Mesendoderm (in vitro differentiated cells): ENCODE measurements at places on chromosomes 13 and 19.

- H3K4me3 ChIP-seq = no peak overlapping the region
- no peak for DNase-seq
- H3K27ac ChIP-seq = no peak overlapping the region
- H3K4me1 ChIP-seq = no peaks in the 10 kb centered on the region
Measured at GRCh38 chr19:13964776-13965175, 12.5 kb downstream of the DCAF15 start.

DNA sequence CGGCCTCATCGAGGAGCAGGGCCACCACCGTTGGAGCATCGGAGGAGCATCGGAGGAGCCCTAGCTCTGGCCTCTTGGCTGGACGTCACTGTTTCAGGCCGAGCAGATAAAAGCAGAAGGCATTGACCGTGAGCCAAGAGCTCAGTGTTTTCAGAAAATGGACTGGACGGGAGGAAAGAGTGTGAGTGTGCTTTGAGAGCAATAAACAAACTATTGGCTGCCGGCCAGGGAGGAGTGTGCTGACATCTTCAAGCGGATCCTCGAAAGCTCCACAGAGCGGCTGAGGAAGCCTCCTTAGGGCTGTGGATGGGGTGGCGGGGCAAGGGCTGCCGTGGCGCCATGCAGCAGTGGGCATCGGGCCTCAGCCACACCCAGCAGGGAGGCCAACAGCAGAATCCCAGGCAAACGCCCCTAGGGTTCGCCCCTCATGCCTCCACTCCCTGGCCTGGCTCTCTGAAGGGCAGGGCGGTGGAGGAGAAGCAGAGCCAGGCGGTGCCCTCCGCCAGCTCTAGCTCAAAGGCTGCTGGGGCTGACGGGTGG, 41.8 kb downstream of the IRS2 start:
- no peaks in the 10 kb centered on the region for H3K4me1 ChIP-seq
- H3K36me3 ChIP-seq = no peaks in the 10 kb centered on the region
- no peak overlapping the region for H3K4me3 ChIP-seq

DNA sequence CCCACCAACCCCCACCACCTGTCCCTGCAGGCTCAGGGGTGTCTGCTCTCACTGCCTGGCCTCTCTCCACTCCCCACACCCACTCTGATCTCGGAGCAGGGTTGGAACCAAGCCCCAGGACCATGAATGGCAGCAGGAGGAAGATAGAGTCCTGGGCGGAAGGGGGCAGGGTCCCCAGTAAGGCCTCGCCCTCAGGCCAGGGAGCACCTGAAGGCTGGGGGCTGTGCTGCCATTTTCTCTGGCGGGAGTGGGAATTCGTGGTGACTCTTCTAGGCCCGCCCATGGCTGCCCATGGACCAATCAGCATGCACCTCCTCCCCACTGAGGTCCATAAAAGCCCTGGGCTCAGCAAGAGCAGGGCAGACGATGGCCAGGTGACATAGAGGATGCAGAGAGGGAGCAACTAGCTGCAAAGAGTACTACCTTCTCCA, 25.0 kb downstream of the KBTBD6 start:
- H3K27ac ChIP-seq = no peak overlapping the region
- no peaks in the 10 kb centered on the region for H3K4me1 ChIP-seq
- peak; percentile 52 for DNase-seq

DNA sequence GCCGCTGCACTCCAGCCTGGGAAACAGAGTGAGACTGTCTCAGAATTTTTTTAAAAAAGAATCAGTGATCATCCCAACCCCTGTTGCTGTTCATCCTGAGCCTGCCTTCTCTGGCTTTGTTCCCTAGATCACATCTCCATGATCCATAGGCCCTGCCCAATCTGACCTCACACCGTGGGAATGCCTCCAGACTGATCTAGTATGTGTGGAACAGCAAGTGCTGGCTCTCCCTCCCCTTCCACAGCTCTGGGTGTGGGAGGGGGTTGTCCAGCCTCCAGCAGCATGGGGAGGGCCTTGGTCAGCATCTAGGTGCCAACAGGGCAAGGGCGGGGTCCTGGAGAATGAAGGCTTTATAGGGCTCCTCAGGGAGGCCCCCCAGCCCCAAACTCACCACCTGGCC, at the start of gene KLK2:
KLK2 (plus strand) TSS at position 384 of the 400 bp plus-strand sequence. CDS start 35 bp downstream, outside the sequence.
- H3K36me3 ChIP-seq = no peaks in the 10 kb centered on the region
- H3K27ac ChIP-seq = no peak within 1 kb of the TSS
- H3K4me3 ChIP-seq = no peak within 1 kb of the TSS
- H3K27me3 ChIP-seq = no peaks in the 10 kb centered on the region

DNA sequence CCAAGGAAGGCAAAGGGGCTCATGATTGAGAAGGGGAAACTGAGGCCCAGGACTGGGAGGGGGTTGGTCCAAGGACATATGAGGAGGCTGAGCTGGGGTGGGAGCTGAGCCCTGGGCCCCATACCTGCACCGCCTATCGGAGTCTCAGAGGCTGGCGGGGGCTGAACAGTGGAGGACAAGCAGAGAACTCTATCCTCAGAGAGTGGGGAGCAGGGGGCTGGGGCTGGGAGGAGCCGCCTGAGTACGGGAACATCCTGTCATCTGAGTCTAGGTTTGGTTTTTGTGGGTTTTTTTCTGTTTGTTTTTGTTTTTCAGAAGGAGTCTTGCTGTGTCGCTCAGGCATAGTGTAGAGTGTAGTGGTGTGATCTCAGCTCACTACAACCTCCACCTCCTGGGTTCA, 6.2 kb downstream of the ARRDC2 start:
- H3K4me3 ChIP-seq = no peak overlapping the region
- H3K27ac ChIP-seq = no peak overlapping the region
- no peaks in the 10 kb centered on the region for H3K4me1 ChIP-seq
- H3K36me3 ChIP-seq = no peaks in the 10 kb centered on the region

DNA sequence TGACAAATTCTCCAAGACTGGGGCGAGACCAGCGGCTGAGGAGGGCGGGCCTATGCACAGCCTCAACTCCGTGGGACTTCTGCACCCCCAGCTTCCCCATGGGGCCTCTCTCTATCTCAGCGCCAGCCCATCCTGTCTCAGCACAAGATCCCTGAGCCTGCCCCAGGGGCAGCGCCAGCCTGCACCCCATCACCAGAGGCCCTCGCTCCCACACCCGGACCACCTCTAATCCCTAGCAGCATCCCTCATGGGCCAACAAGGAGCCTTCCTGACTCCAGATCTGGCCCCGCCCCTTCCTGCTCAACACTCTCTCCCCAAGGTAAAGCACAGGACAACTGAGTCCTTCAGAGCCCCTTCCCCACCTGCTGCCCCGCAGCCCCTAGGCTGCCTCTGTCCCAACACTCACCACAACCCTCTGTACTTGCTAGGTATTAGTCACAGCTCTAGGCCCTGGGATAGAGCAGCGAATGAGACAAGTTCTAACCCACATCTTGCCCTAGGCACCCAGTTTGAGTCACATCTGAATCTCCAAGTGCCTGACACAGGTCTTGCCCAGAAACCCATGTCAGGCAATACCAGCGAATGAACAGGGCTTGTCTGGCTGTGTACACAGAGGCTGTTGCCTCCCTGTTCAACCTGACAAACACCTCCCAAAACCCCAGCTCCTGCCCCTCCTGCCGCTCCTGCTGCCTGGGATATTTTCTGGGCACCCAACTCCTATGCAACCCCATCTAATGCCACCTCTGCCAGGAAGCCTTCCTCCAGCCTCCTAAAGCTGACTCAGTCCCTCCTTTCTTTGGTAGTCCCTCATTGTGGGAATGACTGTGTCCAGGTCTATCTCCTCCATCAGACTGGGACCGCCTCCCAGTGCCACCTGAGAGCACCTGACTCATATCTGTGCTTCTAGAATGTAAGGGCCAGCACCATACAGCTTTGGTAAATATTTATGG, 18.6 kb downstream of the GRIK5 start:
- peaks cover 3% of the 10 kb centered on the region for H3K36me3 ChIP-seq
- no peaks in the 10 kb centered on the region for H3K4me1 ChIP-seq
- no peak overlapping the region for H3K4me3 ChIP-seq
- H3K27ac ChIP-seq = no peak overlapping the region

DNA sequence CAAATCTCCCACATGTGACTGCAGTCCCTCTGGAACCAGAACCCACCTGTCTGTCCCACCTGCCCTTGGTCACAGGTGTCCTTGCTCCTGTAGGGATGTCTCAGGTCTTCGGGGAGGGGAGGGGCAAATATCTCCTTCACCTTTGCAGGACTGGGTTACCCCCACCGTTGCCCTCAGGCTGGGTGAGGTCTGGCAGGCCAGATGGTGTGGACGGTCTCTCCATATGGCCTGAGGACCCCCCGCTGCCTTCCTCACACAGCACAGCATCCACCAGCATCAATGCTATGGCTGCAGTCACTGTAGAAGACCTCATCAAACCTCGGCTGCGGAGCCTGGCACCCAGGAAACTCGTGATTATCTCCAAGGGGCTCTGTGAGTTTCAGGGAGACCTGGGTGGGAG, 10.0 kb downstream of the SLC5A5 start:
- no peak overlapping the region for H3K4me3 ChIP-seq
- DNase-seq = no peak
- no peak overlapping the region for H3K27ac ChIP-seq
- H3K36me3 ChIP-seq = no peaks in the 10 kb centered on the region

DNA sequence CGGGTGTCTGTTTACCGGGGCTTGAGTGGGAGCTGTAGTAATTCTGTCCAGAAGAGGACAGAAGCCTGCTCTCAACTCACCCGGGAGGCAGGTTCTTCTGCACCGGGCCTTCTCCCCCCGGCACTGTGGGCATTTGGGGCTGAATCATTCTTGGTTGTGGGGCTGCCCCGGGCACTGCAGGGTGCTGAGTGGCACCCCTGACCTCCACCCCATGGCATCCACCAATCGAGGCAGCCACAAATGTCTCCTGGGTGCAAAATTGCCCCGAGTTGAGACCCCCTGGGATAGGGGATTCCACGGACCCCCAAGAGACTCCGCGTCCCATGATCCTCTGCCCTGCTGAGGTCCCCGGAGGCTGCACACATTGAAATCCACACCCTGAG, 68.8 kb downstream of the GNG7 start:
- no peak overlapping the region for H3K4me3 ChIP-seq
- no peak for DNase-seq
- no peak overlapping the region for H3K27ac ChIP-seq
- no peaks in the 10 kb centered on the region for H3K4me1 ChIP-seq
- H3K36me3 ChIP-seq = no peaks in the 10 kb centered on the region

DNA sequence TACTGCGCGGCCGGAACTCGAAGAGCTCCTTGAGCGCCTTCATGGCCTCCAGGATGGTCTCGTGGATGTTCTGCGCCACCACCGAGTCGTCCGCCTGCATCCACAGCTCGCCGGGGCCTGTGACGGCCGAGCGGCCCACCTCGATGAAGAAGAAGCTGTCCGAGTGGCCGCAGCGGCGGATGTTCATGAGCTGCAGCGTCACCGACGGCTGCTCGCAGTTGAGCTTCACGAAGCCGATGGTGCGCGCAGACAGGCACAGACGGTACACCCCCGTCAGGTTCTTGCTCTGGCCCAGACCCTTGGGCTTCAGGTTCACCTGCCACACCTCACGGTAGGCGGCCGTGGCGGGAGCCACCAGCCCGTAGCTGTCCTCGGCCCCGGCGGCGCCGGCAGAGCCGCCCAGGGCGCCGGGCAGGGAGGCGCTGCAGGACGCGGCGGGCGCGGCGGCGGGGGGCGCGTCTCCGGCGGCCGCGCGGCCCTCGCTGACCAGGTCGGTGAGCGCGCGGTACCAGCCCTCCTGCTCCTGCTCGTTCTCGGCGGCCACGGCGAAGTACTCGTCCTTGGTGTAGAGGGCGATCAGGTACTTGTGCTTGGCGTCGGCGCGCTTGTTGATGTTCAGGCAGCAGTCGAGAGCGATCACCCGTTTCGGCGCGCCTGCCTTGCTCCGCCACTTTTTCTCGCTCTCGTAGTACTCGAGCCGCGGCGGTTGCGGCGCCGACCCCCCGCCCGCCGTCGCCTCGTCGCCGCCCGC, 1.1 kb downstream of the IRS2 start:
- no peaks in the 10 kb centered on the region for H3K27me3 ChIP-seq
- H3K4me1 ChIP-seq = peaks cover 5% of the 10 kb centered on the region
- H3K36me3 ChIP-seq = peaks cover 1% of the 10 kb centered on the region
- no peak overlapping the region for H3K27ac ChIP-seq
- DNase-seq = peak; percentile 68
- H3K4me3 ChIP-seq = peak overlapping the region; percentile 36

GRCh38 chr19:42250666-42251531, 4.0 kb downstream of the ERF start:
- peaks cover 11% of the 10 kb centered on the region for H3K4me1 ChIP-seq
- no peak overlapping the region for H3K27ac ChIP-seq
- DNase-seq = no peak
- peaks cover 8% of the 10 kb centered on the region for H3K36me3 ChIP-seq

- no peak overlapping the region for H3K27ac ChIP-seq
- no peaks in the 10 kb centered on the region for H3K27me3 ChIP-seq
- peaks cover 4% of the 10 kb centered on the region for H3K4me1 ChIP-seq
- no peak overlapping the region for H3K4me3 ChIP-seq
- no peak for DNase-seq
Measured at GRCh38 chr13:107531816-107532215, 683.5 kb downstream of the LIG4 start.

DNA sequence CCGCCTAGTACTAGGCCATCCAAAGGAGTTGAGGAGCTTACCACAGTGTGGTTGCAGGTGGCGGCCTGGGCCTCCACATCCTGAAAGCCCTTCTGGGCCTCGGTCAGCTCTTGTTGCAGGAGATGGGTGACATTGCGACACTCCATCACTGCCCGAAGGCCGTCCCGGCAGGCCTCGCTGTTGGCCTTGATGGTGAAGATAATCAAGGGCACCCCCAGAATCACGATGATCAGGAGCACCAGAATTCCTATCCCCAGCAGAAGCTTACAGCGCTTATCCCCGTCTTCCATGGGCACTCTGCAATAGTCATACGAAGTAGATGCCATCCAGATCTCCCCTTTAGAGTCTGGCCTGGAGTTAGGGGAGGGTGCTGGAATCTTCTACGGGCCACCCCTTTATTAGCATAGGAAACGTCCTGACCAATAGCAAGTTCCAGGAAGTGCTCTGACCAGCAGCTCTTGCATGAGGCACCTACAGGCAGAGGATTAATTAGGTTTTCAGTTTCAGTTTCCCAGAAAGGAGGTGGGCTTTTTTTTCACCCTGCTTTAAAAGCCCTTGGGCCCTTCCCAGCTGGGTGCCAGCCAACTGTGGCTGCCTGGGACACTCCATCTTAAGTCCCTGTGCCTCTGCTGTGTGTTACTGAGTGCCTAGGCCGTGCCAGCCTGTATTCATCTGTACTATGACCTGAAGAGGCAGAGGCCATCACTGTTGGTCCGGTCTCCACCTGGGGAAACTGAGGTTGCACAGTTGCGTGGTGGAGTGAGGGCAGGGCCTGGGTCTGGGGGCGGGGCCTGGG, at the start of gene BST2:
BST2 (minus strand) TSS at position 381 of the 796 bp plus-strand sequence; CDS start at position 326, 55 bp downstream.
- peak; percentile 52 for DNase-seq
- H3K36me3 ChIP-seq = no peaks in the 10 kb centered on the region
- peak within 1 kb of the TSS; percentile 51 for H3K27ac ChIP-seq
- H3K4me3 ChIP-seq = no peak within 1 kb of the TSS
- peaks cover 3% of the 10 kb centered on the region for H3K4me1 ChIP-seq

- DNase-seq = peak; percentile 74
- H3K36me3 ChIP-seq = no peaks in the 10 kb centered on the region
- H3K4me1 ChIP-seq = peaks cover 3% of the 10 kb centered on the region
- H3K4me3 ChIP-seq = no peak overlapping the region
- no peaks in the 10 kb centered on the region for H3K27me3 ChIP-seq
Measured at GRCh38 chr13:79447741-79448140, 33.2 kb upstream of the NDFIP2 start.
